WTC11 (cell line): ENCODE measurements at places on chromosomes 7 and 10. TPM values are rescaled to one million over a fixed set of nuclear protein-coding genes. Genes with fewer than 3 reads are reported as not detected.

DNA sequence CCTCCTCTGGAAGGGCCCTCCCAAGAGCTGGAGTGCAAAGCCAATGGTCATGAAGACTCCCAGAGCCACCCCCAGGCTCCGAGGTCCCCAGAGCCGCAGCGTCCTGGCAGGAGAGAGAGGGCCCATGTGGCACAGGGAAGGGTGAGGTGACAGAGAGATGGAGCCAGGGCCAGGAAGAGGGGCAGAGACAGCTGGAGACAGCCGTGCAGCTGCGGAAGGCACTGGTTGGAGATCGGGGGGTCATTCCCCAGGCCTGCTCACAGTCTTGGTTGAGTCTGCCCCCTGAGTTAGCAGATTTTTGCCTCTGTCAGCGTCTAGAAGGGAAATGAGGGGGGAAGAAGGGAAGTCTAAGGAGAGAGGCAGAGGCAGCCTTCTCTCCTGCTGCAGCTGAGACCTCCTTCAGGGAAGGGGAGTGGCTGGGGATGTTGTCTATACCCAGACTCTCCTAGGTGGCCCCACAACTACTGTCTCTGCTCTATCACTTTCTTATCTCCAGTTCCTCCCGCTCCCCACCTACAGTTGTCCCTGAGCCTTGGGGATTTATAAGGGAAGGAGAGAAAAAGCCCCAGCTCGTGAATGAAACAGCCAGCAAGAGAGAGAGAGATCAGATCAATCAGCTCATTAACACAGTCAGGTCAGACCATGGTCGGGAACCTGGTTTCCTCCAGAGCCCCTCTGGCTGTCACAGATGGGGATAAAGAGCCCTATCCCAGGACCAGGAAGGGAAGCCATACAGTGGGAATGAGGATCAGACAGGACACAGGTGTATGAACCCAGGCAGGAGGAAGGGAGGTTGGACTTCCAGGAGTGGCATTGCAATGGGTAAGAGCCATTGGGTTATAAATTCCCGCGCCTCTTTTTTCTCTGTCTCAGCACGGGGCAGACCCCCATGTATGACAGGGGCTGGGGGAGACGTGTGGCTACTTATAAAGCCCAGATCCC, 1.2 kb downstream of the GAL3ST4 start:
- no peak for DNase-seq

DNA sequence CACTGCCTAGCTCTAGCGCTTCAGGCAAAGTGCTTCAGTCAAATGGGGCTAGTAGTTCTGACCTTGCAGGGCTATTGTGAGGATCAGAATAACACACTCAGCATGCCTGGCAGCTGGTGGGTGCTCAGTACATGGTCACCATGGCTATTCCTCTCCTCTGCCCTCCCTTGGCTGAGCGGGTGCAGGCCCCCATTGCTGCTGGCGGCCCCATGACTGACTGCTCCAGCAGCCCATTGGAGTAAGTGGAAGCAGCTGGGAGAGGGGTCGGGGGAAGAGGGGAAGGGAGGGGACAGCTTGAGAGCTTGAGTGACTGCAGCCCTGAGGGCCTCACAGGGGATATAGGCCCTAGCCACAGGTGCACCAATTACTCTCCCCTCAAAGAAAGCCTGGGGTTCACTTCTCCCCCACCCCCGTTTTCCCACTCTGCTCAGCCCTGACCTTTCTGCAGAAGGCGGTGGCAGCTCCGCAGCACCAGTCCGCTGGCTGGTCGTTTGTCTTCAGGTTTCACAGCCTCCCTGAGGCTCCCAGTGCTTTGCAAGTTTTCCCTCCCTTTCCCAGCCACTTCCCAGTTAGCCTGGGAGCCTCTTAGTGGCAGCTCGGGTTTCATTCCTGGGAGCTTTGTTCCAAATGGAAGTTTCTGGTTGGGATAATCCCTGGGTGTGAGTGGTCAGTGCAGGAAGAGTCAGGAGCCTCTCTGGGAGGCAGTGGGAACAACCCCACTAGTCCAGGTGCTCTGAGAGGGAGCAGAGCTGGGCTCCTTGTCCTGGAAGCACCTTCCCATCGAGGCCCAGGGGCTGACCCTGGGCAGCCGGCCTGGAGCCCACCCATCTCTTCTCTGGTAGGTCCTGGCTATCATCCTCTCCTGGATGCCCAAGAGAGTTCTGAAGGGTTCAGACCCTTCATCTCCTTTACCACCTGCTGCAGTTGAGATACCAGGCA, 16.3 kb downstream of the FGF8 start:
- DNase-seq: no peak

DNA sequence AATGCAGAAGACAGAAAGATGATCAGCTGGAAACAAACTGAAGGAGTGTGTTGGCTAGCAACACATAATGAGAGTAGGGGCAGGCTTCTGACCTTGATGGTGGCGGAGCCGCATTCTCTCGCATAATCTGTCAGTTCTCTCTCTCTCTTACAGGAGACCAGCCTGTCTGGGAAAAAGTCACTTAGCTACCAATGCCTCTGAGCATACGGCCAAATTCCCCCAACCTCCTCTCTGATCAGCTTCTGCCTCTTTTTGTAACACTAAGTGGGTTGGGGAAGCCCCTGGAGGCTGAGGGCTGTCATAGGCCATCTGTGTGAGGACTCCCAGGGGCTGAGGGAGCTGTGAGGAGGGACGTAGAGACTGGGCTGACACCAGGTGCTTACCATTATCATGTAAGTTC, 104.6 kb downstream of the HIPK2 start:
- peak; percentile 57 for DNase-seq

DNA sequence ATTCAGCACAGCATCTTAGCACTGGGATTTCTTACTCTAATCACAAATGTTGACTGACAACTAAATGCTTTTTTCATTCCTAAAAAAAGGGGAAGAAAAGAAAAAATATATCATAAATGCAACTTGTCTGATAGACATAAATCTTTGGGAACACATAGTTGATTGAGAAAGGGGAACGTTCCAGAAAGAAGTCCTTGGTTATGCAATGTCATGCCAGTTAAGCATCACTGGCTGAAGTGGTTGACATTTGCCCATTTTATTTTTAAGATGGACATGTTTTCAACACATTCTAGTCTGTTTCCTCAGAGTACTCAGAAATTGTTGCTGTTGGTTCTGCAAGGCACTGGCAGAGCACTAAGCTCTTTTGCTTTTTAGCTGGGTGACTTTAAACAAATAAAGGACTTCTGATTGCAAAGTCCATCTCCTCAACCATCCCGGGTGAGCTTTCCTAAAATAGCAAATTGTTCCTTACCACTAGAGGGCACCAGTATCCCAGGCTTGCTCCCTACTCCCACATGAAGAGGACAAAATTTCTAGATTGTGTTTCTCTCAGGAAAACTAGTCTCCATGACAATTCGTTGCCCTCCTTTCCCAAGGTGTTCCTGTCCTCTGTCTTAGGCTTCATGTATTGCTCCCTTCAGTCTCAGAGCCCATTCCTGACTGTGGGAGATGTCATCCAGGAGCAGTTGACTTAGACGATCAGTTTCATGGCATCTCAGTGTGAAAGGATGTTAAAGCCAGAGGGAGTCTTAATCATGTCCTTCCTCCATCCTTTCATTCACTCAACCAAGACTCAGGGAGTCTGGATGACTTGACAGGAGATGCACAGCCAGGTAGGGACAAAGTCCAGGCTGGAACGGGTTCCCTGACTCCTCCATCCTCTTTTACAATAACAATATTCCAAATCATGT, 23.9 kb downstream of the OPALIN start:
- no peak for DNase-seq

DNA sequence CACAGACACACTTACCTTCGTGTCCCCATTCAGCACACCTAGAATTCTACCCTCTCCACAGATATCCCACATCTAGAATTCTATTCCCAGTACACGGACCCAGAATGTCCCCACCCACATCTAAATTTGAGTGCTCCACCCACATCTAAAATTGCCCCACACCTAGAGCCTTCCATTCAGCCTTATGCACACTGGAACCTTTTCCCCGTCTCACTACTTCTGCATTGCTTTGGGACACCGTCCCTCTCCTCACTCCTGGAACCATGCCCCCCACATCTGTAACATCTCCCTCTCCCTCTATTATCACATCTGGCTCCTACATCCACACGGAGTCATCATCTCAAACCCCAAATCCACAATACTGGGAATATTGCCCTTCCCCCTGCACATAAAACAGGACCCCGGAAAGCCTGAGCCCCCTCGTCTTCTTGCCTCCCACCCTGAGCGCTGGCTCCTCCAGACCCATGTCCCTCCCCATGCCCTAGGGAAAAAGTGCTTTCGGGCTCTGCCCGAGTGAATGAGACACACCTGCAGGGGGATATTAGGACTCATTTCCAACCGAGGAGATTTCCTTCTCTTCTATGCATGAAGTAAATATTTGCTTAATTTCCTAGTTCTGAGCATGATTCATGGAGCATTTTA, 125.8 kb upstream of the UNC5B start:
- no peak for DNase-seq

- DNase-seq: no peak
These were observed 122.2 kb downstream of the PCLO start for GRCh38 chr7:83040484-83040883.

DNA sequence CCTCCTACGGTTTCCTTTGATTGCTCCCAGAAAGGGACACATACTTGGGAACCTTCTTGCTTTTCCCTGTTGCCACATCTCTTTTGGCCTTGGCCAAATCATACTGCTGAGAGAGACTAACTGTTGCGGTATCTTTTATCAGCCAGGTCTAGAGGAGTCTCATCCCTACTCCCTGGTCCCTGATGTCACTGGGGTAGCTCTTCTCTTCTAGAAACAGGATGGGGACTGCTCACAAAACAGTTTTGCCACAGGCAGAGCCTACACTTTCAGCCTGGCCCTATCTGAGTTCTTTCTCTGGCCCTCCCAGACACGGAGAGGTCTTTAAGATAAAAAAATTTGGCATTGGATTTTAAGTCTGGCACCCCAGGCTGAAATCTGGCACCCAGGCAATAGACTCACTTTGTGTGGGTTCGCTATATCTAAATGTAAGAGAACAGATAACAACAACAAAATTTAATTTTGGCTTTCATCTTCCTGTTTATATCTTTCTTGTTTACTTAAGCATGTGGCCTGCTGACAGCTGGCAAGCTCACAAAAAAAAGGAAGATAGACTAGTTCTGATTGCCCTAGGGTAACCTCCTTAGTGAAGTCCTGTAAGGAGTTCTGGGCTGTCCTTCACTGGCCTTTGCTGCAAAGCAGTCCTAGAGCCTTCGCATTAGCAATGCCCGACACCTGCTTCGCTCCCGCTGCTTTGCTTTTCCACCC, 228.3 kb upstream of the NPVF start:
- peak; percentile 13 for DNase-seq

DNA sequence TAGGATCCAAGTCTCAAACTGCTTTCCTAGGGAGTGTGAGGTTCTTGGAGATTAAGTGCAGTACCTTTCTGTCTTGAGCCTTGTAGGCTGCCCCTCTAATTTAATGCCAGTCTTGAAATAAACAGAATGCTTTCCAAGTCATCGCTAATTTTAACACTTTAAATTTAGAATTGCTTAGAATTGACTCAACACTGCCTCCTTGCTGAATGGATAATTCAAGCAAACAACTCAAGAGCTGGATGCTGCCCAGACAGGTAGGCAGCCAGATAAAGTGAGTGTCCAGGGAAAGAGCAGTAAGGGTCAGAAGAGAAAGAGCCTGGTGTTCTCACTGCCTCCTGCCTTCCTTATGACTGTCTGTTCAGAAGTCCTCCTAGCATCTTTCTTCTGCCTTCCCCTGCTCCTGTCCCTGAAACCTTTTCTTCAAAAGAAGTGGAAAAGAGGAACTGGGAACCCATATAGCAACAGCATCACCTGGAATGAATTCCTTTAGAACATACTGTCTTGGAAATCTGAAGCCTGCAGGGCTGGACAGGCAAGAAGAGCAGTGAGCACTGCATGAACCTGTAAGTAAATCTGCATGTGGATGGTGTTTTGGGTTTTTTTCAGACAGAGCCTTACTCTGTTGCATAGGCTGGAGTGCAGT, 3.1 kb upstream of the GOT1 start:
- no peak for DNase-seq

GRCh38 chr10:33963729-33964128, 629.3 kb upstream of the NRP1 start:
- no peak for DNase-seq

DNA sequence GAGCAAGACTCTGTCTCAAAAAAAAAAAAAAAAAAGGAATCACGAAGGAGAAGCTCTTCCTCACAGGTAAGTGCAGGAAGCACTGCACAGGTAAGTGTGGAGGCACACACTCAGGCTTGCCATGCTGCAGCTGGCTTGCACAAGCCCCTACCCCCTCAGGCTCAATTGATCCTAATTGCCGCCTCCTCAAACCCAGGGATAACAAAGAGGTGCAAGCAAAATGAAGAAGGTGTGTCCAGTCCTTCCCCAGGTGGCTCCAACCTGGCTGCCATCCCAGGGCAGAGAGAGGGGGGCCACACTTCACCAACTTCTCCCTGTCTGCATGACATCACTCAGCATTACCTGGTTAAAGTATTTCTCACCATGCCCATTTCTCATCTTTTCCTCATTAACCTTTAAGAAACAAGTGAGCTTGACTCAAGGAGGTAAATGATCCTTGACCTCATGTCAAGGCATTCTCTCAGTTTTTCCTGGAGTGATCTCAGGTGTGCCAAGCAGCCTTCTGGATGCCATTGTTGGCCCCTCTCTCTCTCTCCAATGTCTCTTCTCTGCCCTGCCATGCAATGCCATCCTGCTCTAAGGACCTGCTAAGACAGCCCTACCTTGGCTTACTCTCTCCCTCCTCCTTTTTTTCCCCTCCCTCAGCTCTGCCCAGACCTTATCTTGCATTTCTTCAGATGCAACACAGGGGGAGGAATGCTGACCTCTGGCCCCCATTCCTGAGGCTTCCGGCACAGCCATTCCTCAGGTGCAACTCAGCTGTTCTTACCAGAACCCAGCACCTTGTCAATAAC, 13.0 kb upstream of the TRPV6 start:
- no peak for DNase-seq

DNA sequence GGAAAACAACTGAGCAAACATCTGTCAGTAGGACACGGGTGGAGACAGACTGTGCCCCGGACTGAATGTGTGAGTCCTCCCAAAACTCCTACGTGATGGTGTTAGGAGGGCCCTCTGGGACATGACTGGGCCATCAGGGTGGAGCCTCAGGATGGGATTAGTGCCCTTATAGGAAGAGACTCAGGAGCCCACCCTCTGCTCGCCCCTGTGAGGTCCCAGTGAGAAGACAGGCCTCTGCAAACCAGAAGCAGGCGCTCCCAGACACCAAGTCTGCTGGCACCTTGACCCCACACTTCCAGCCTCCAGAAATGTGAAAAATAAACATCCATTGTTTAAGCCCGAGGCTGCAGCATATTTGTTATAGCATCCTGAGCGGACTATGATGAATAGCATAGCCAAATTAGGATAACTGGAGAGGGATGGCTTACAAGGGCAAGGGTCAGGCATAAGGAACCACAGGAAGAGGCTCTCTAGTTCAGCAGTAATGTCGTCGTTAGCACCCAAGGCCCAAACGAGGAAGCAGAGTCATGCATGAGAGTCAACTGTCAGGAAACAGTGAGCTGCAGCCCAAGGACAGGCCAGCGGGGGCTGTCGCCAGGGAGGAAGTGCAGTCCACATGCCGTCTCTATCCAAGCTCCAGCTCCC, 50.6 kb downstream of the PTPRN2 start:
- no peak for DNase-seq

GRCh38 chr10:110765513-110766319, 106.0 kb upstream of the PDCD4 start:
- no peak for DNase-seq

- DNase-seq: no peak
These were observed 152.0 kb downstream of the PLPP4 start for GRCh38 chr10:120609006-120609405.

WASHC2A gene
- total RNA-seq: 24.6 to 27.9 TPM (median 26.4 TPM) in 3 replicates

NPY4R2 gene
- total RNA-seq: not detected in 3 replicates

CALCR gene
- total RNA-seq: 0.81 to 1.3 TPM (median 1.2 TPM) in 3 replicates

LHFPL3 gene
- total RNA-seq: 0.34 to 0.83 TPM in 2 of 3 replicates, not detected in the other

ACADSB gene
- 14.5 to 18.4 TPM (median 17.4 TPM) in 3 replicates for total RNA-seq

PRRT4 gene
- 0.92 to 1.5 TPM (median 1.2 TPM) in 3 replicates for total RNA-seq
